A673 (cell line): ENCODE measurements at places on chromosomes 13 and 19. TPM values are rescaled to one million over a fixed set of nuclear protein-coding genes. Genes with fewer than 3 reads are reported as not detected.

- no peaks in the 10 kb centered on the region for H3K27me3 ChIP-seq
- peak overlapping the region; percentile 98 for H3K27ac ChIP-seq
- H3K4me3 ChIP-seq = peak overlapping the region; percentile 67
- H3K4me1 ChIP-seq = peaks cover 38% of the 10 kb centered on the region
- peak; percentile 80 for DNase-seq
These were observed 2.0 kb downstream of the SPART start for GRCh38 chr13:36344173-36344572.

GRCh38 chr19:50222691-50223438 lies 19.4 kb downstream of the MYH14 start:
- no peaks in the 10 kb centered on the region for H3K36me3 ChIP-seq
- no peak overlapping the region for H3K4me3 ChIP-seq
- no peaks in the 10 kb centered on the region for H3K27me3 ChIP-seq
- no peak for DNase-seq
- H3K4me1 ChIP-seq = no peaks in the 10 kb centered on the region

- DNase-seq = peak; percentile 86
- no peaks in the 10 kb centered on the region for H3K36me3 ChIP-seq
- H3K4me1 ChIP-seq = peaks cover 30% of the 10 kb centered on the region
- H3K4me3 ChIP-seq = no peak overlapping the region
- H3K27me3 ChIP-seq = no peaks in the 10 kb centered on the region
- H3K27ac ChIP-seq = peak overlapping the region; percentile 64
These were observed 139.3 kb downstream of the IRS2 start for GRCh38 chr13:109647053-109647452.

DNA sequence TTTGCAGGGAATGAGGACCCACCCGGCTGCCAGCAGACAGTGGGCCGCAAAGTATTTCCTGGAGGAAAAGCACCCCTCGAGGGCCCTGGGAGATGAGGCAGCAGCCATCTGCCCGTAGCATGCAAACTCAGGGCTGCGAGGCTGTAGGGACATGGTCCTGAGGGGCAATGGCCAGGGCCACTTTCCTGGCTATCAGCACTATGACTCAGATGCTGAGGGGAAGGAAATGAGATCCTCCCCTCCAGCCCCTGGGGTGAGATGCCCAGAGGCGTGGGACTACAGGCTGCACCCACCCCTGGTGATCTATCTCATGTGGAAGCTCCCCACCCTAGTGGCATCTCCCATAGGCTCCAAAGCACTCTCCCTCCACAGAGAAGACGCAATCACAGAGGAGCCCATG lies 80.1 kb downstream of the SLC7A1 start:
- H3K27me3 ChIP-seq = no peaks in the 10 kb centered on the region
- no peak overlapping the region for H3K4me3 ChIP-seq
- H3K36me3 ChIP-seq = peaks cover 65% of the 10 kb centered on the region
- no peak for DNase-seq
- no peaks in the 10 kb centered on the region for H3K4me1 ChIP-seq
- no peak overlapping the region for H3K27ac ChIP-seq

GRCh38 chr13:22812793-22813192 lies 368.0 kb upstream of the SGCG start:
- H3K4me1 ChIP-seq = peaks cover 10% of the 10 kb centered on the region
- H3K27ac ChIP-seq = no peak overlapping the region
- H3K4me3 ChIP-seq = no peak overlapping the region
- no peaks in the 10 kb centered on the region for H3K36me3 ChIP-seq
- no peak for DNase-seq

GRCh38 chr13:74825152-74825937 lies 656.6 kb downstream of the TBC1D4 start:
- H3K27me3 ChIP-seq = peaks cover under 1% of the 10 kb centered on the region
- H3K36me3 ChIP-seq = no peaks in the 10 kb centered on the region
- no peak overlapping the region for H3K4me3 ChIP-seq
- H3K27ac ChIP-seq = no peak overlapping the region
- DNase-seq = peak; percentile 74

DNA sequence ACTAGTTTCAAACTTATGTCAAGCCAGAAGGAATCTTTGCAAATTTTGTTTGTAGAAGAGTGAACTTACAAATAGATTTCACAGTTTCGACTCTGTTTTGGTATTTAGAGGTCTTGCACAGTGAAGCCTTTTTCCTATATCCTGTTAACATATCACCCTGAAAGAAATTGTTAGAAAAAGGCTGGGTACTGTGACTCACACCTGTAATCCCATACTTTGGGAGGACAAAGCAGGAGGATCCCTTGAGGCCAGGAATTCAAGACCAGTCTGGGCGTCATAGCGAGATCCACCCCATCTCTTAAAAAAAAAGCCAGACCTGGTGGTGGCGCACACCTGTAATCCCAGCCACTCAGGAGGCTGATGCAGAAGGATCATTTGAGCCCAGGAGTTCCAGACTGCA lies 224.0 kb downstream of the GGACT start:
- H3K27me3 ChIP-seq = no peaks in the 10 kb centered on the region
- H3K36me3 ChIP-seq = peaks cover 5% of the 10 kb centered on the region
- no peak overlapping the region for H3K4me3 ChIP-seq
- no peak for DNase-seq
- H3K27ac ChIP-seq = no peak overlapping the region
- H3K4me1 ChIP-seq = peaks cover 11% of the 10 kb centered on the region

- H3K36me3 ChIP-seq = no peaks in the 10 kb centered on the region
- H3K4me3 ChIP-seq = no peak overlapping the region
- H3K27me3 ChIP-seq = no peaks in the 10 kb centered on the region
- no peak for DNase-seq
- no peaks in the 10 kb centered on the region for H3K4me1 ChIP-seq
These were observed 25.4 kb upstream of the ZNF766 start for GRCh38 chr19:52244021-52244420.

- H3K4me1 ChIP-seq = peaks cover 29% of the 10 kb centered on the region
- no peaks in the 10 kb centered on the region for H3K27me3 ChIP-seq
- peak; percentile 88 for DNase-seq
- no peaks in the 10 kb centered on the region for H3K36me3 ChIP-seq
These were observed 18.3 kb downstream of the PABPC3 start for GRCh38 chr13:25114220-25114619.

- no peak overlapping the region for H3K27ac ChIP-seq
- H3K4me1 ChIP-seq = no peaks in the 10 kb centered on the region
- H3K4me3 ChIP-seq = no peak overlapping the region
- H3K36me3 ChIP-seq = no peaks in the 10 kb centered on the region
- no peaks in the 10 kb centered on the region for H3K27me3 ChIP-seq
These were observed 2.8 kb downstream of the THAP8 start for GRCh38 chr19:36051236-36051635.

DNA sequence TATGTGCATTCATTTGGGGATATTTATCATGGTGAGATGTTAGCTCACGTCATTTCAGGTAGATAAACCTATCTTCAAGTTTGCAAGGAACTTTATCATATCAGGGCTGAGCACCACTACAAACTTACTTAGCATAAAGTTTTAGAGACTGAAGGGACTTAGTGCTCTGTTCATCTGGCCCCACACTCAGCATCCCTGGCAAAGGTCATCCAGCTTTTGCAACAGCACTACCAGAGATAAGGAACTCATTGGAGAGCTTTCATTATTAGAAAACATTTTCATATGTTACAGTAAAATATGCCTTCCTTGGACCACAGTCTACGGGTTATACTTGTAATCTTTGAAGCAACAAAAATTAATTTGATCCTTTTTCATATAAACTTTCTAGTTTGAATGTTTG lies 263.4 kb downstream of the POU4F1 start:
- no peaks in the 10 kb centered on the region for H3K4me1 ChIP-seq
- no peak for DNase-seq
- H3K36me3 ChIP-seq = no peaks in the 10 kb centered on the region
- no peak overlapping the region for H3K4me3 ChIP-seq

- DNase-seq = no peak
- H3K27me3 ChIP-seq = no peaks in the 10 kb centered on the region
- H3K36me3 ChIP-seq = no peaks in the 10 kb centered on the region
- H3K27ac ChIP-seq = no peak overlapping the region
- no peaks in the 10 kb centered on the region for H3K4me1 ChIP-seq
These were observed 50.6 kb downstream of the HSPH1 start for GRCh38 chr13:31111136-31111535.

GRCh38 chr13:32176696-32177095 lies 138.5 kb downstream of the ZAR1L start:
- no peaks in the 10 kb centered on the region for H3K4me1 ChIP-seq
- no peaks in the 10 kb centered on the region for H3K36me3 ChIP-seq
- no peak for DNase-seq
- no peak overlapping the region for H3K4me3 ChIP-seq
- H3K27ac ChIP-seq = no peak overlapping the region
- no peaks in the 10 kb centered on the region for H3K27me3 ChIP-seq

GRCh38 chr19:415292-415691 lies 6.3 kb upstream of the C2CD4C start:
- DNase-seq = no peak
- no peak overlapping the region for H3K27ac ChIP-seq
- peaks cover 3% of the 10 kb centered on the region for H3K27me3 ChIP-seq
- H3K4me3 ChIP-seq = no peak overlapping the region
- H3K36me3 ChIP-seq = no peaks in the 10 kb centered on the region

The PNMA8C gene
- total RNA-seq = not detected in 2 replicates

The CD37 gene
- total RNA-seq = not detected in 2 replicates

The SHANK1 gene
- 69.7 and 69.8 TPM in 2 replicates for total RNA-seq

The SULT2A1 gene
- total RNA-seq = not detected in 2 replicates

The RUBCNL gene
- 110 and 126 TPM in 2 replicates for total RNA-seq

The ZSCAN22 gene
- total RNA-seq = 3.2 and 4.2 TPM in 2 replicates

The MAP4K1 gene
- 1.5 and 3.5 TPM in 2 replicates for total RNA-seq

The TEAD2 gene
- total RNA-seq = 121 and 125 TPM in 2 replicates

The GNA15 gene
- total RNA-seq = 0.26 TPM in 1 of 2 replicates, not detected in the other

The NXNL1 gene
- total RNA-seq = not detected in 2 replicates

The VSTM1 gene
- not detected in 2 replicates for total RNA-seq

The MBD3L3 gene
- total RNA-seq = 6.1 and 9.0 TPM in 2 replicates

The MBD3L2 gene
- total RNA-seq = 1.0 TPM in 1 of 2 replicates, not detected in the other
